Fibroblast of skin of abdomen (primary cell): ENCODE measurements at places on chromosomes 1 and 21.

GRCh38 chr1:209570743-209571142, 12.8 kb upstream of the CAMK1G start:
- no peak for DNase-seq

GRCh38 chr1:179632868-179633267, 41.2 kb downstream of the TDRD5 start:
- no peak for DNase-seq

DNA sequence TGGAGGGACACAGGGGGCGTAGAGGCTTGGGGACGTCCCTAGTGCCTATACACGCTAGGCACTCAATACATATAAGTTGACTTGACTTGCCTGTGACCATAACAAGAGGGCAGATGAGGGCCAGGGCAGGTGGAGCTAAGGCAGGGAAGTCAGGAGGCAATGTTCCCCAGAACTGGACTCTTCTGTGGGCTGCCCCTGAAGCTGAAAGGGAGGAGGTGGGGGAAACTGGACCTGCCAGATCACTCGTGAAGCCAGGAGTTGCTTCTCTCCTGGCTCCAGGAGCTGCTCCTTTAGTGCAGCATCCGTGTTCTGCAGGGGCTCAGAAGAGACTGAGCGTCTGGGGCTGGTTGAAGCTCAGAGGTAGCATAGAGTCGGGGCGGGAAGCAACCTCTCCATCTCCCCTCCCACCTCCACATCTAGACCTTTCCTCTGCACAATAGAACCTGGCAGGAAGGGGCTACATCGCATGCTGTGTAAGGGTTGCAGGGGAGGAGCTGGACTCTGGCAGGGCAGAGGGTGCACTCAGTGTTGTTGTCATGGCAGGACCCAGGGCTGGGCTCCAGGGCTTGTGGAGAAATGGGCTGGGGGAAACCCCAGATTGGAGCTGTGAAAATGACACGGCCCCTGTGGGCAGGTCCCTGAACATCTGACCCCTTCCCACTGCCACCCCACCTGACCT, 2.9 kb upstream of the SEMA4A start:
- no peak for DNase-seq

DNA sequence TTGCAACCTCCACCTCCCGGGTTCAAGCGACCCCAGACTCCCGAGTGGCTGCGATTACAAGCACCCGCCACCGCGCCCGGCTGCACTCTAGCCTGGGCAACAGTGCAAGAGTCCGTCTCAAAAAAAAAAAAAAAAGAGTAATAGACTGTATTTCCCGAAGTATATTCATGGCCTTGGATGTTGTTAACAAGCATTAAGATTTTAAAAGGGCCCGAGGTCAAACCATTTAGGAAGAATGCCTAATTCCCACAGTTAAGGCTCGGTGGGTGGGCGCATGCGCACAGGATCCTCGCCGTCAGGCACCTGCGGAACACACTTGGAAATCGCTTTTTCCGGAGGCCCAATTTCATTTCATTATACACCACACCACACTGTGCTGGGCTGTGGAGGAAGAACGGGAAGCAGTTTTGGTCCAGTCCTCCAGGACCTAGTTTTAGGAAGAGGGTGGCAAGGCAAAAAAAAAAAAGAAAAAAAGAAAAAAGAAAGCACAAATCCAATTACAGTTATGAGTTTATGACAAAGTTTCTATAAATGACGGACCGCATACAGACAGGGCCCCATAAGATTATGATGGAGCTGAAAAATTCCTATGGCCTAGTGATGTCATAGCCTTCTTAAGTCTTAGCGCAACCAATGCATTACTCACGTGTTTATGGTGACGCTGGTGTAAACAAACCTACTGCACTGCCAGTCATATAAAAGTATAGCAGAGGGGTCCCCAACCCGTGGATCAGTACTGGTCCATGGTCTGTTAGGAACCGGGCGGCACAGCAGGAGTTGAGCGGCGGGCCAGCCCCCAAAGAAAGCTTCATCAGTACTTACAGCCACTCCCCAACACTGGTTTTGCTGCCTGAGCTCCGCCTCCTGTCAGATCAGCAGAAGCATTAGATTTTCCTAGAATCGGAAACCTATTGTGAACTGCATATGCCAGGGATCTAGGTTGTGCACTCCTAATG, 38.2 kb downstream of the H3-3A start:
- peak; percentile 36 for DNase-seq

GRCh38 chr1:96384611-96385010, 337.0 kb upstream of the PTBP2 start:
- DNase-seq = no peak

GRCh38 chr1:186076006-186076405, 299.0 kb downstream of the TPR start:
- DNase-seq = no peak

- DNase-seq = peak; percentile 55
Observed at GRCh38 chr1:247390116-247390791, 25.7 kb upstream of the NLRP3 start.

GRCh38 chr1:35655196-35655595, 13.9 kb upstream of the PSMB2 start:
- DNase-seq = no peak

DNA sequence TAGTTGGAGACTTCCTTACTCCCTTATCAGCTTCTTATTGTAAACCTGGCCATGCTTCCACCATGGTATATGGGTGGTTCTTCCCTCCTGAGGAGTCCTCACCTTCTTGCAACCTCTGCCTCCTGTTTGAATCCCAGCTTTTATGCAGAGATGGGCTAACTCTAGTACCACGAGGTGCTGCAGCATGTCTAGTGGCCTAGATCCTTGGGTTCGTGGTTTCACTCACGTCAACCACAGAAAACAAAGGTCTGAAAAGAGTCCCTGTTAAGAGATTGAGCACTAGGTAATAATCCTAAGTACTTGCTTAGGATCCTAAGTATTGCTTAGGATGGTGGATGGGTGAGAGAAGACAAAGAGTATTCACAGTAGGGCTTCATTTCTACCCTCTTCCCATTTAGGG, 133.7 kb downstream of the FCRL5 start:
- DNase-seq = no peak

DNA sequence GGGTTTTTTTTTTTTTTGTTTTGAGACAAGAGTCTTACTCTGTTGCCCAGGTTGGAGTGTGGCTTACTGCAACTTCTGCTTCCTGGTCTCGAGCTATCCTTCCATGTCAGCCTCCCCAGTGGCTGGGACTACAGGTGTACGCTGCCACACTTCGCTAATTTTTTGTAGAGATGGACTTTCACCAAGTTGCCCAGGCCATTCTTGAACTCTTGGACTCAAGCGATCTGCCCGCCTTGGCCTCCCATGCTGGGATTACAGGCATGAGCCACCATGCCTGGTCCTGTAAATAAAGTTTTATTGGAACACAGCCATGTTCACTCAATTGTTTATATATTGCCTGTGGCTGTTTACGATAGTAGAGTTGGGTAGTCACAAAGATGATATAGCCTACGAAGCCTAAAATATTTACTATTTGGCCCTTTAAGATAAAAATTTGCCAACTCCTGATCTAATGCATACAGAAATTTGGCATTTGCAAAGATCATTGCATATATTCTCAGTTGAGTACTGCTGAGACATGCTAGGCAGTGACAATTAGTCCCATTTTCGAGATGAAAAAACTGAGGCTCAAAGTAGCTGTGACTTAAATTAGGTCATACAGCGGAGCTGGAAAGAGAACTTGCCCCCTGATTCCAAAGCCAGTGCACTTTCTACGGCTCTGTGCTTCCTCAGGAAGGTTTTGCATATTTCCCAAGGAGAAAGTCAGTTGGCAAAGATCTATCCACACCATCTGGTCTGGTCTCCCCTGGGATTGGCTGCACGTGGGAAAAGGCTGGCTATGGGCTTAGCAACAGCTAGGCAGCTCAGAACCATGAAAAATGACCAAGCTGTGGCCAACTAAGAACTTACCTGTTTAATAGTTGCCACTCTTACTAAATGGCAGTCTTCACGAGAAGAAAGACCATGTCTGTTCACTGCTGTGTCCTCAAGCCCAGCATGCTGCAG, 19.4 kb downstream of the MECR start:
- DNase-seq = no peak

- no peak for DNase-seq
Observed at GRCh38 chr1:43065616-43066399, 106.3 kb downstream of the EBNA1BP2 start.

DNA sequence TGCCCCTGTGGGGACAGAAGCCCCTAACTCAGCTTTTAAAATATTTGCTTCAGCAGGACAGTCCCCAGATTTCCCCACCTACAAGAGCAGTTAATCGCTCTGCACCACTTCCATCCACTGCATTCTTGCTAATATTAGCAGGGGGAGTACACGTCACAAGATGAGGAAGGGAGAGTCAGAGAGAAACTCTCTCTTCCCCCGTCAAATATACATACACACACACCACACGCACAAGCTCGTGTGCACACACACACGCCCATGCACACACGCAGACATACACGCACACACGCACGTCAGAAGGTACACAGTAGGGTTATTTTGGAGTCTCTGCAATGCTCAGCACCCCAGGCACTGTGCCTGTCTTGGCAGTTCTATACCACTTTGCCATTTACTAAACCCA, 2.1 kb downstream of the CLCA1 start:
- no peak for DNase-seq

GRCh38 chr21:46029186-46029924, 47.8 kb downstream of the COL6A1 start:
- no peak for DNase-seq

- DNase-seq = no peak
Observed at GRCh38 chr1:113259988-113260387, 130.3 kb upstream of the MAGI3 start.

DNA sequence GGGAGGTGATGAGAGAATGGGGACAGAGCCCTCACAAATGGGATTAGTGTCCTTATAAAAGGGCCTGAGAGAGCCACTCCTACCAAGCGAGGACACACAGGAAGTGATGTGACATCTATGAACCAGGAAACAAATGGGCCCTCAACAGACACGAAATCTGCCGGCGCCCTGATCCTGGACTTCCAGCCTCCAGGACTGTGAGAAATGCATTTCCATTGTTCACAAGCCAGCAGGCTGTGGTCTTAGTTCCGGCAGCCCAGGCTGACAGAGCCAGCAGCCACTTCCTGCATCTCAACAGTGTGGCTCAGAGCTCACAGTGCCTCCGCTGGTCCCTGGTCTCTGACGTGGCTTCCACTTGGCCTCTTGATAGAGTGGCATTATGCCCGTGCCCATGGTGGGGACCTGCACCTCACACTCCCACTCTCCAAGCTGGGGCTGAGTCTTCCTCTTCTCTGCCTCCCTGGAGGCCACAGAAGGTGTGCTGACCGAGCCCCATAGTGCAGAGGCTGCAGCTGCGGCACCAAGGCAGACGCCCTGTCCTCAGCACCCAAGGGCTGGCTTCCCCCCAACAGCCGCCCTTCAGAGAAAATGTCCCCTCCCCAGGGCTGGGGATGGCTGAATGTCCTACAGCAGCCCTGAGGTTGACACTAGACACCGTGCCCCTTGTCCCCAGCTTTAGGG, 44.9 kb downstream of the ACOT7 start:
- DNase-seq = no peak

GRCh38 chr1:185632659-185633423, 101.3 kb upstream of the HMCN1 start:
- peak; percentile 67 for DNase-seq

DNA sequence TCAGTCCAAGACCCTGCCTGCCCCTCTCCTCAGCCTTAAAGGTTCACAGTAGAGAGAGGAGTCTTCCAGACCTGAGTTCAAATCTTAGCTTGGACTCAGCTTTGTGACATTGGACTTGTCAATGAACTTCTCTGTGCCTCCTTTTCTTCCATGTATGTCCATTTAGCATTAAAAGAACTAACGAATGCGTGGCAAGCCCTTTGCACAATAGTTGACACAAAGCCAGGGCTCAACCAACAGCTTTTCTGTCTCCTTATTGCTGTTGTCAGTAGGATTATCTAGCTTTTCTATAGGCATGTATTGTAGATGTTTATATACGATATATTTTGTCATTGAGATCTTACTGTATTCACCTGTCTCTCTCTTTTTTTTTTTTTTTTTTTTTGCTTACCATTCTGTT, 450.8 kb downstream of the PTPRU start:
- no peak for DNase-seq

DNA sequence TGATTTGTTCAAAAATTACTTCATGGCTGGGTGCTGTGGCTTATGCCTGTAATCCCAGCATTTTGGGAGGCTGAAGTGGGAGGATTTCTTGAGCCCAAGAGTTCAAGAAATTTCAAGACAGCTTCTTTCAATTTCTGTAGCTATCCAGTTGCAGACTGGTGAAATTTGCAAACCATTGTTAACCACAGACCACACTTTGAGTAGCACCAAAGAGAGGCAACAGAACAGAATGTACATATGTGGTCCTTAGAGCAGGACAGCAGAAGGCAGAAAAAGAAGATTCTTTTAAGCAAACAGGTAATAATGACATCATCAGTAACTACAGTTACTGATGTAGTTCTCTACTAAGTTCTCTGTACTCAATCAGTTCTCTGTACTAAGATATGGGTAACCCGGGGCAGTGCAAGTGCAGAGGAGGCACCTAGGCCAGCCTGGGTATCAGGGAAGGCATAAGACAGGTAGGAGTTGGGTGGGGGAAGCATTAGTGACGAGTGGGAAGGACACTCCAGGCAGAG, 5.5 kb upstream of the KLF17 start:
- DNase-seq = no peak

DNA sequence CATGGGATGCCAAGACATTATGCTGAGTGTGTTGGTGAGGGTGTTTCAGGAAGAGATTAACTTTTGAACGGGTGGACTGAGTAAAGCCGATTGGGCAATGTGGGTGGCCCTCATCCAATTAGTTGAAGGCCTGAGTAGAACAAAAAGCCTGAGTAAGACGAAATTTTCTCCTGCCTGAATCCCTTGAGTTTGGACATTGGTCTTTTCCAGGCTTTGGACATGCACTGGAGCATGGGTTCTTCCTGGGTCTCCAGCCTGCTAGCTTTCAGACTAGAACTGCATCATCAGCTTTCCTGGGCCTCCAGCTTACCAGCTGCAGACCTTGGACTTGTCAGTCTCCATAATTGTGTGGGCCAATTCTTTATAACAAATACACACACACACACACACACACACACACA, 63.6 kb downstream of the NIBAN1 start:
- DNase-seq = peak; percentile 18

DNA sequence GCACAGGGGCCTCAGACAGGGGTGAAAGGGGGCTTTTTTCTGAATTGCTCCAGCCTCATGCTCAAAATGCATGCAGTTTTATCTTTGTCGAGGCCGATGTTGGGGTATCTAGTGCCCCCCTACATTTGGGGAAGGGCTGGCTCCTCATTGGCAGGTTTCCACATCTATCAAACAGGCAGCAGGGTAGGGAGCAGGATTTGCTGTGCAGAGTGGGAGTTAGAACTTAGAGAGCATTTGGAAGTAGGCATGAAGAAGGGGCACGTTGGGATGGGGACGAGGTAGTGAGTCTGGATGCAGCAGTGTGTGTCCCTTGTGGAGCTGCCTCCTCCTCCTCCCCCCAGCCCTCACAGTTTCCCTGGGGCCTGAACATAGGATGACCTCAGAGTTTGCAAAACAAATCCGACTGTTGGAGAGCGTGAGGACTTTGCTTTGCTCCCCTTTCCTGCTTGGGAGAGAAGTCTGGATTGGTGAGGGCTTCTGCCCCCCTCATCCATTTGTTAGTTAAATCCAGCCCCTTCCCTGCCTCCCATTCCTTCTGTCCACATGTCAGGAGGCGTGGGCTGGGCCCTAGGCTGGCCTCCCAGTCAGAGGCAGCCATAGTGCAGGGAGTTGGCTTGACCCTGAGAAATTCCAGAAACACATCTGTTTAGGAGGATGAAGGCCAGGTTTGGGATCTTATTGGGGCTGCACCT, 36.9 kb upstream of the GPR37L1 start:
- DNase-seq = no peak
